ENCODE measurements at places on chromosomes 1 and 21.

GRCh38 chr1:2099886-2100779 is 49.9 kb downstream of the PRKCZ start:
- no peak for DNase-seq

GRCh38 chr1:94772230-94772641 is 47.9 kb upstream of the SLC44A3 start:
- DNase-seq: no peak

- no peak for DNase-seq
Observed at GRCh38 chr1:27535386-27535785, 45.4 kb upstream of the WASF2 start.

GRCh38 chr1:236541710-236542109 is 17.9 kb downstream of the LGALS8 start:
- DNase-seq: no peak

- no peak for DNase-seq
Observed at GRCh38 chr21:15415541-15416261, 314.1 kb upstream of the USP25 start.

DNA sequence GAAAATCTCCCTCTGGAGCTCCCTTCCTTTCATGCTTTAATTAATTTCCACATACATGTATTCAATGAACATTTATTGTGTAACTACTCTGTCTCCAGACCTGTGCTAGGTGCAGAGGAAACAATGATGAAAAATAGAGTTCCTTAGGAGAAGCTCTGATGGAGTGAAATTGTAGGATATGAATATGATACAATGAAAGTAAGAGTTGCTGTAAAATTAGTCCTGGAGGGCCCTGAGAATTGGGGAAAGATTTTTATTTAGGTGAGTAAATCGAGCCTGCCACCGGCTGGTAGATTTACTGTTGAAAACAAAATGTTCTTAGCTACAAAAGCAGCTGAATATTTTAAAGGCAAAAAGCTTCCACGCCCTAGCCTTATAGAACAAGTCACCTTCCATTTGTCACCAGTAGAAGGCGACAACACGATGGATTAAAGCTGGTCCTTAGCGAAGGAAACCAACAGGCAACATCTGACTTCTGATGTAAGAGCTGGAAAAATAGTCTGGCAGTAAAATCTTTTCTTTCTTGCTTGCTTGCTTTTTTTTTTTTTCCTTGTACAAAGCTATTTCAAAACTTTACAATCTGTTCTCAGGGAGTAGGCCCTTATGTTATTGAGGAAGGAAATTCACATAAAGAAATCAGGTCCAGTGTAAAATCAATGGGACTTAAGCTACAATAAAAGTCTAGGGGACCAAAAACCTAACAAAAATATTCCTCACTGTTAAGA is 82.0 kb upstream of the ROR1 start:
- DNase-seq: no peak

DNA sequence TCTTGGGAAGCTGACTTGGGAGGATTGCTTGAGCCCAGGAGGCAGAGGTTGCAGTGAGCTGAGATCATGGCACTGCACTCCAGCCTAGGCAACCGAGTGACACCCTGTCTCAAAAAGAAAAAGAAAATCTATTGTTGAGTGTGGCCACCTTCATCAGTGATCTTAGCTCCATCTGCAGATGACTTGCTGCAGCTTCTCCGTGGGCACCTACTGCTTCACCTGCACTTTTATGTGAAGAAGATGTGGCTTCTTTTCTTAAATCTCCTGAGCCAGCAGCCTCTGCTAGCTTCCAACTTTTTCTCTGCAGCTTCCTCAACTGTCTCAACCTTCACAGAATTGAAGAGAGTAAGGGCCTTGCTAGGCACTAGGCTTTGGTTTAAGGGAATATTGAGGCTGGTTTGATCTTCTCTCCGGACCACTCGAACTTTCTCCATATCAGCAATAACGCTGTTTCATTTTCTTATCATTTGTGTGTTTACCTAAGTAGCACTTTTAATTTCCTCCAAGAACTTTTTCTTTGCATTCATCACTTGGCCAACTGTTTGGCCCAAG is 28.0 kb downstream of the AGPAT3 start:
- no peak for DNase-seq

DNA sequence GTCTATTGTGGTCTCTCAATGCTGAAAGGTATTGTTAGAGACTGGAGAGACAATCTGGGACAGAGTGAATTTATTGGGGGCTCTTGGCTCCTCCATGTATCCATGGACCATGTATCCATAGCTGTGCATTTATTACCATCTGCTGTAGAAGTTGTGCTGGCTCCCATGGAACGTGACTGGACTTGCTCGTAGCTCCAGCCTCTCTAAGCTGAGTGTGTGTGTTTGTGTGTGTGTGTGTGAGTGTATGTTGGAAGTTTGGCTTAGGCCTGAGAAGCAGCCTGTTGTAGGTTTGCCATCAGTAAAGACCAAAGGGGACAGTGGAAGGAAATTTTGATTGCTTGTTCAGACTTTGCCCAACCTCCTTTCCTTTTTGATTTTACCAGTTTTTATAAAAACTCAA is 105.7 kb upstream of the USP24 start:
- DNase-seq: no peak

DNA sequence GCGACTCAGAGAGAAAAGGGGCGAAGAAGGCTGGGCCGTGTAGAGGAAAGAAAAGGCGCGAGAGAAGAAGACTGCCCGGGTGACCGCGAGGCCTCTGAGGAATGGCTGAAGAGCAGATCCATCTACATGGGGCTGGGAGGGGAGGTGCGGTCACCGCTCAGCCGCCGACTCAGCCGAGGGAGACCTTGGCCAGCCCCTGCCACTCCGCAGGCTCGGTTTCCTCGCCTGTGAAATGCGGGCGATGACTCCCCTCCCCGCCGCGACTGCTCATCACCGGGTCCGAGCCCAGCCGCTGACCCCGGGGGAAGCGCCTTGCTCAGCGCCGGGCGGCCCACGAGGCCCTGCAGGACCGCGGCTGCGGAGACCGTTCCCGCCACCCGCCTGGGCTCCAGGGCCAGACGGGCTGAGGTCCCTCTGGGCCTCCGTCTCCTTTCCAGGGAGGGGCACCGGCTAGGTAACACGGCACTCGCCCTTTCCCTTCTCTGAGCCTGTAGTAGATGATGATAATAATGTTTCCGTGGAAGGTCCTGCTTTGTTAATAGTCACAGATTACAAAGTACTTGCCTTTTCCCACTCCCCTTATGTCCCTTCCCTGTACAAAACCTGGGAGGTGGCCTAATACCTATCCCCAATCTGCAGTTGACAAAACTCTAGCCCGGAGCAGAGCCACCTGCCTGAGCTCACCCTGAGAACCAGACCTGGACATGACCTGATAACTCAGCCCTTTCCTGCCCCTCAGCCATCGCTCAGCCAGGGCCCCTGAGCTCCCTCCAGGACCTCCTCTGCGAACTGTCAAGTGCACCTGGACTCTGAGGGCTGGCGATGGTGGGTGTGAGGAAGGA is 1.6 kb upstream of the BSND start:
- no peak for DNase-seq

DNA sequence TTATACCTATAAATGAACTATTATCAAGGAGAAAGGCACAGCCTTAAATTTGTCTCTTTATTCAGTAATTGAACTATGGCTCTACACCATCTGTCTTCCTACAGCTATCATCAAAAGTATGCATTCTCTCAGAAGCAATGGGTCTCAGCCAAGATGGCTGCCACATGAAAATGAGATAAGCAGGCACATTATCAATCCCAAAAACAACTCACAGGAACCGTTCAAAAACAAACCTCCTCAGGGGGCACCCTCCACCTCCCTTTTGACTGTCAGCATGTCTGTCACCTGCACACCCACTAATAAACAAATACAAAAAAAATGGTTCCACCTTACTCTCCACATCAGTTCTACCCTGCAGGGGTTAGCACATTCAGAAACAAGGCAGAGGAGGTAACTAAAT is 23.6 kb downstream of the KIAA0319L start:
- no peak for DNase-seq

- DNase-seq: no peak
Observed at GRCh38 chr1:85289848-85290335, 13.5 kb upstream of the BCL10 start.

- DNase-seq: no peak
Observed at GRCh38 chr1:196661345-196661744, 9.5 kb downstream of the CFH start.

DNA sequence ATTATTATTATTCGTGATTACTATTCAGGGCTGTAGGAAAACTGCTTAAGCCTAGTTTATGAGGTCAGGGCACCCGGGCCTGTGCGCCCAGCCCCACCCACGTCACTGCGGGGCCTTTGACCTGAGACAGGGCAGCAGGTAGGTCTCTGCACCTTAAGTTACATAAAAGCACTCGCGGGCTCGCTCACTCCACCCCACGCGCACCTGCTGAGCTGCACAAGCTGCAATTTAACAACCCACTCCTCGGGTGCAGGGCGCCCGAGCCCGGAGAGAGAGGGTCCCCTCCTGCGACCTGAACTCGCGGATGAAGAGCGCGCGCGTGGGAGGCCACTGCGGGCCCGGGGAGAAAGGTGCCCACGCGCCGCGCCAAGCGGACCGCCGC is 477 bp downstream of the ICMT start:
- no peak for DNase-seq

DNA sequence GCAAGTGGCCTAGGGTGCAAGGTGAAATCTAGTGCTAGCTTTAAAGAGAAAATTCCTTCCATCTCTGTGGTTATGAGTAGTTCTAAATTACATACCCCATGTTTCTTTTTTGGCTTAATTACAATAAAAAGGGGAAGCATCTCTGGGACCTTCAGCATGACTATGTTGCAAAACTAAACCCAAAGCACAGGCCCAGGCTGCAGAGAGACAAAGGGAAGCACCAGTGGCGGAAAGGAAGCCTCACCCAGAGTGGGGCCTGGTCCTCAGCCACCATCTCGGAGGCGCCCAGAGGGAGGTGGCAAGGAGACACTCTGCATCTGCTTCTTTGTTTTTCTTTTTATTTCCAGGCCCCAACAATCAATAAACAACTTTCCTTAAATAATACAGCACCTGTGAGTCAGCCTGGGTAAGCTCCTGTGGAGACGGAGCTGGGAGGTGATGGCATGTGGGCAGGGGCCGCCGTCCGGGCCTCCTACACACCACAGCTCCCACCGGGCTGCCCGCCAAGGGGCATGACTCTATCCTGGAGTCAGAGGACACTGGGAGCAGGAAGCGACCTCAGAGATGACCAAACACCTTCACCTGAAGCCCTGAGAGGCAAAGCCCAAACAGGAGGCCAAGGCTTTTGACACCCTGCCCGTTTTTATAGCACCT is 21.7 kb downstream of the ITPKB start:
- DNase-seq: no peak

Measured in activated gamma-delta T cell treated with anti-CD3 and anti-CD28 coated beads, Interleukin-2, amount 50 U/mL, for 16 hours (primary cell).